NCI-H2081 (cell line): ENCODE measurements at places on chromosomes 16 and 17.

DNA sequence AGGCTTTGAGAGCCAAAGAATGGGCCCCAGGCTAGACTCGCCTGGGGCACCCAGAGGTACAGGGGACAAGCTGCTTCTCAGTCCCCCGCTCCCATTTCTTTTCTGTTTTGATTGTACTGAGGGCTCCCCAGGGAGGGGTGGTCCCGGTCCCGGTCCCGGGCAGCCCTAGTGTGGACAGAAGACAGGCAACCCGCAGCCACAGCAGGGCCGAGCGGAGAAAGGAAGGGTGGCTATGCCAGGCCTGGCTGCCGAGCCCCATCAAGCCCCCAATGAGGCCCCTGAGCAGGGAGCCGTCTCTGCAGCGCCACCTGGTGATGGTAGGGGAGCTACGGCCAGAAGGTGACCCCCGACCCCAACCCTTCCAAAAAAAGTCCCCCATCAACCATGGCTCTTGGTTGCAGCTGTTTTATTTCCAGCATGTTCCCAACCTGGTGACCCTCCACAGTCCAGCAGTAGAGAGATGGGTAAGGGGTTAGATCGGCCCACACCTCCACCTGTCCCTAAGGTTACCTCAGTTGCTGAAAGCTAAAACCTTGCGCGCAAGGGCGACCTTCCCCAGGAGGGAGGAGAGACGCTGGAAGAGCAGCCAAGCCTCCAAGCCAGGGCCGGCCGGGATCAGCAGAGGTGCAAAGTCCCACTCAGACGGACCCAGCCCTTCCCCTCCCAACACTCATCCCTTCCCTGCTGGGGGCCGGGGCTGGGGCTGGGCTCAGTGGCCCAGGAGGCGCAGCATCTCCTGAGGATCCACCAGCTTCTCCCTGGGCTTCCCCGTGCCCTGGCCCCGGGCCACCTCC is 2.6 kb upstream of the GRIN2C start:
- DNase-seq = peak; percentile 49

GRCh38 chr17:46770818-46771560 is 47.5 kb downstream of the WNT3 start:
- no peak for DNase-seq

DNA sequence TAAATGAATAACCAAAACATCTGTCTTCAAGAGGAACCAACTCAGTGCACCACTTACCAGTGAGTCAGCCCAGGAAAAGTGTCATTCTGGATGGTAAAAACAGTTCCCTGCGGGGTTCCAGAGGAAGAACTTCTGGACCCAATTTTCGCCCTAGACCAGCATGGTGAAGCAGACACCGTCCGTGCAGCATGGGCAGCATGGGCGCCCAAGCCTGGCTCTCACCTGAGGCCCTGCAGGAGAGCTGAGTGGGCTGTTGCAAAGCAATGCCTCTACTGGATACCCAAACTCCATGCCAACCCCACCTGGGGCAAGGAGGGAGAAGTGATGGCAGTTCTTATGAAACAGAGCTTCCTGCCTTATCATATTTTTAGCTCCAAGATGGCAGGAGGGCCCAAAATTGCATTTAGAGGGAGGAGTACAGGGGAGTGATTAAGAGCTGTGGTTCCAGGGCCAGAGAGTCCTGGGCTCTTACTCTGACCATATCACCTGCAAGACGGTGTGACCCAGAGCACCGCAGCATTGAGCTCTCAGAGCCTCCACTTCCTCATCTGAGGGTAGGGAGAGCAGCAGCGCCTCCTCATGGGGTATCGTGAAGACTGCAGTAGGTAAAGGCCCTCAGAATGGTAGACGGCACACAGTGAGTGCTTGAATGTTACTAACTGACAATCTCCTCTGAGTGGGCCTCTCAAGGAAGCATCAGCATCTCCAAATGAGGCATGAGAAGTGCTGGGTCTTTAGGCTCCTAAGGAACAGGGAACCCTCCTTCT is 16.6 kb upstream of the INPP5K start:
- DNase-seq = no peak

DNA sequence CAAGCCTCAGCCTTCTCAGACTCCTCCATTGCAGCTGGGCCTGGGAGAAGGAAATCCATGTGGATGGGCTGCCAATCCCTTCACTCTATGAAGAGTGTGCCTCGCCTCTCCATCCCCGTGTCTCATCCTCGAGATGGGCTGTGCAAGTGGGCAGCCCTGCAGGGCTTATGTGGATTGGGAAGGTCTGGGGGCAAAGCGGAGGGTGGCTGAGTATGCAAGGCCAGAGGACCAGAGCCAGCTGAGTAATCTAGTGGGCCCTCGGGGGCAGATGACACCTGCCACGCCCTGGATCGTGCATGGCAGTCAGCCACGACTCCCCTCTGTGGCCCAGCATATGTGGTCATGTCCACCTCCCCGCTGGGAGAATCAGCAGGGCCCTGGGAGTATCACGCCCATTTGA is 78.9 kb downstream of the IRX5 start:
- no peak for DNase-seq

DNA sequence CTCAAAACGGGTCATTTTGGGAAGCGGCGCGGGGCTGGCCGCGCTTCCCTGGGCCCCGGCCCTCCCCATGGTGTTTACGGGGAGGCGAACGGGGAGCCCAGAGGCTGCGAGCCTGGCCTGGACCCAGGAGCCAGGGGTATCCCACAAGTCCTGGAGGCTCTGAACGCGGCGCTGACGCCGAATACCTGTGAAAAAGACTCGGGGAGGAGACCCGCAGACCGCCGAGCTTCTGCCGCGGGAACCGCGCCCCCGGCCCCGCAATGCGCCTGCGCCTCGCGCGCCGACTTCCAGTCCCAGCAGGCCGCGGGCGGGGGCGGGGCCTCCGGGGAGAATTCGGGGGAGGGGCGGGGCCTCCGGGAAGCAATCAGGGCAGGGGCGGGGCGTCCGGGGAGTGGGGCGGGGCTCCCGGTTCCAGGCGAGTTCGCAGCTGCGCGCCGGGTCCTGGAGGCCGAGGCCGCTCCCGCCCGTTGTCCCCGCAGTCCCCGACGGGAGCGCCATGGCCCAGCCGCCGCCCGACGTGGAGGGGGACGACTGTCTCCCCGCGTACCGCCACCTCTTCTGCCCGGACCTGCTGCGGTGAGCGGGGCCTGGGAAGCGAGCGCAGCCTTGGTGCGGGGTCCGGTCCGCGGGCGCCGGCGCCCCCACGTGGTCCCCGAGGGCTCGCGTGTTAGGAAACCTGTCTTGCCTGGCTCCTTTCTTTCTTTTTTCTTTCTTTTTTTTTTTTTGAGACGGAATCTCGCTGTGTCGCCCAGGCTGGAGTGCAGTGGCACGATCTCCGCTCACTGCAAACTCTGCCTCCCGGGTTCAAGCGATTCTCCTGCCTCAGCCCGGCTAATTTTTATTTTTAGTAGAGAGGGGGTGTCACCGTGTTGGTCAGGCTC is at the start of gene DECR2:
DECR2 (plus strand) TSS at position 418 of the 881 bp plus-strand sequence; CDS start at position 497, 79 bp downstream.
- peak; percentile 82 for DNase-seq

- no peak for DNase-seq
Measured at GRCh38 chr16:87156195-87156594, 161.0 kb downstream of the C16orf95 start.

GRCh38 chr16:20385844-20386832 is 18.4 kb downstream of the PDILT start:
- DNase-seq = peak; percentile 50
